WTC11 (cell line): ENCODE measurements at places on chromosomes 11 and 22. TPM values are rescaled to one million over a fixed set of nuclear protein-coding genes. Genes with fewer than 3 reads are reported as not detected.

DNA sequence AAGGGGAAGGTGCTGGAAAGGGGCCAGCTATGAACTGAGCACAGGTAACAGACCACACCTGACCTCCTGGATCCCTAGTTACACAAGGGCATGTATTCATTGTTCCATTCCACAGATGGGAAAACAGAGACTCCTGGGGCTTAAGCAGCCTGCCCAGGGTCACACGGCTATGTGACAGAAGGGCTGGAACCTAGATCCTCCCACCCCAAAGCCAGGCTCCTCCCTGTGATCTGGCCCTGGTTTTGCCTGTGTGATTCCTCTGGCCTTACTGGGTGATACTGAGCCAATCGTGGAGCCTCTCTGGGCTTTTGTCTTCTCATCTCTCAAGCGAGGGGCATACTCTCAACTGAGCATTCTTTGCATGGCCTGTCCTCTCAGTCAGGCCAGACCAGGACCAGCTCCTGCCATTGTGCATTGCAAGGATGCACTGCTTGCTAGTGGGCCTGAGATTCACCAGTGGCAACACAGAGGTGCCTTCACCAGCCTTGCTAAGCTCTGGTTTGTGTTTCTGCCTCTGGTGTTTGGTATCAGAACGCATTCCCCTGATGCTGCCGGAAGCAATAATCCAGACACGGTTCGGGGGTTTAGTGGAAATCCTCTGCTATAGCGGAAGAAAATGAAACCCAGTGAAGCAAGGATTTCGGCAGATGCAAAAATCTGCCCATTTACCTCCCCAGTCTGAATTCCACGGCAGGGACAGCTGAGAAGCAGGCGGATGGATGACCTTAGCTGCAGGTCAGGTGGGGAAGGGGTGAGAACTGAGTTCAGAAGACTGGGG is 226.6 kb downstream of the ST3GAL4 start:
- no peak for DNase-seq

DNA sequence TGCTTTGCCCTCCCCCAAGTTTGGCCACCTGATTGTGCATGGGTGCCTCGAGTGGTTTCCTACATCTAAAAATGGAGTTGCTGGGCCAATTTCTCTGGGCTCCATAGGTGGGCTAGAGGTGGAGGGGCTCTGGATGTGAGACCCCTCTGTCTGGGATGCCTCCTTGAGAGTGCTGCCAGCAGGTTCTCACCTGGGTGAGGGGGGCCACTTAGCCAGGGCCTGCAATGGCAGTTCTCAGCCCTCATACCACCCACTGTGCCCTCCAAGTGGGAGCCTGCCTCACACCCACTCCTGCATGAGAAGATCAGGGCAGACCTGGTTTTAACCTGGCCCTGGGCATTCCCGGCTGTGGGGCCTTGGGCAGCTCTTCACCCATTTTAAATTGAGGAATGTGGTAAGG is 83.9 kb downstream of the CABIN1 start:
- DNase-seq = no peak

- no peak for DNase-seq
These were observed 565.1 kb upstream of the CCDC179 start for GRCh38 chr11:23425381-23425780.

DNA sequence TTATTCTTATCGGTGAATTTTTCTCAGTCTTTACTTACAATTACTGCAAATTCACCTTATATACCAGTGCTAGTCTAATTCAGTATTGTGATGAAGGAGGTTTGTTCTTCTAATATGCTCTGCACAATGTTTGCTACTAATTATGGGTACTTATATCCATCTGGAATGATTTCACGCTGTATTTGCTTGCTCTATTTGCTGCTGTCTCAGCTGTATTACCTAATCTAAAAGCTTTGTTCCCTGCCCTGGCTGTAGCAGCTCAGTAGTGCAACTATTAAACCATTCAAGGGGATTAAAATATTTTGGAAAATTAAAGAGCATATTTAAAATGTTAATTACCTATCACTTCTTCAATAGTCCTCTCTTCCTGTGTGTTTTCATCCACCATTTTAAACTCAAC is 375.3 kb downstream of the LUZP2 start:
- DNase-seq = no peak

- no peak for DNase-seq
These were observed 44.5 kb downstream of the GALNT18 start for GRCh38 chr11:11577251-11577855.

DNA sequence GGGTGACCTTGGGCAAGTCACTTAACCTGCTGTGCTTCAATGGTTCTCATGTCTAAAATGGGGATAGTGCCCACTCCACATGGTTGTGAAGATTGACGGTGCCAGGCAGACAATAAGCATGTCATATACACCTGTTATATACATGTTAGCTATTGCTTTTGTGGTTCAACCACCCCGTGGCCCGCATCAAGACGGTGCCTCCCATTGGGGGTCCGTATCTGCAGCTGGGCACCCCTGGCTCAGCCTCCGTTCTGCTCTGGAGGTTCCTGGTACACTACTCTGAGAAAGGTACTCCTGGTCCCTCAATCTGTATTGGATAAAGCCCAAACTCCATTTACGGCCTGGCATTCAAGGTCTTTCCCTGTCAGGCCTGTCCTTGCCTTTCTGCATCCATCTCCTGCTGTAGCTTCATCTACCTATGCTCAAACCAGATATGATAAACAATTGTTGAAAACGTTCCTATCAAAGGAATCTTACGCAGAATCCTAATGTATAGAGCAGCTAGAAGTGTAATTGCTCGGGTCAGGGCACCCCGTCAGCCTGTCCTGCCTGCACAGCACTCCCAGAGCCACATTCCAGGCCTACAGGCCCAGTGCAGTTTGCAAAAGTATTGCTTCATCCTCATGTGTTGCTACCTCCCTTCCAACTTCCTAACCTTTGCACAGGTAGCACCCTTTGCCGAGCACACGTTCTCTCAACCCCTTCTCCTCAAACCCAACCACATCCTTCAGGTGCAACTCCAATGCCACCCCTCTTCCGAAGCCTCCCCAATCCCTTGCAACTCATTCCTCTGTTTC is 194.9 kb downstream of the BCR start:
- no peak for DNase-seq

DNA sequence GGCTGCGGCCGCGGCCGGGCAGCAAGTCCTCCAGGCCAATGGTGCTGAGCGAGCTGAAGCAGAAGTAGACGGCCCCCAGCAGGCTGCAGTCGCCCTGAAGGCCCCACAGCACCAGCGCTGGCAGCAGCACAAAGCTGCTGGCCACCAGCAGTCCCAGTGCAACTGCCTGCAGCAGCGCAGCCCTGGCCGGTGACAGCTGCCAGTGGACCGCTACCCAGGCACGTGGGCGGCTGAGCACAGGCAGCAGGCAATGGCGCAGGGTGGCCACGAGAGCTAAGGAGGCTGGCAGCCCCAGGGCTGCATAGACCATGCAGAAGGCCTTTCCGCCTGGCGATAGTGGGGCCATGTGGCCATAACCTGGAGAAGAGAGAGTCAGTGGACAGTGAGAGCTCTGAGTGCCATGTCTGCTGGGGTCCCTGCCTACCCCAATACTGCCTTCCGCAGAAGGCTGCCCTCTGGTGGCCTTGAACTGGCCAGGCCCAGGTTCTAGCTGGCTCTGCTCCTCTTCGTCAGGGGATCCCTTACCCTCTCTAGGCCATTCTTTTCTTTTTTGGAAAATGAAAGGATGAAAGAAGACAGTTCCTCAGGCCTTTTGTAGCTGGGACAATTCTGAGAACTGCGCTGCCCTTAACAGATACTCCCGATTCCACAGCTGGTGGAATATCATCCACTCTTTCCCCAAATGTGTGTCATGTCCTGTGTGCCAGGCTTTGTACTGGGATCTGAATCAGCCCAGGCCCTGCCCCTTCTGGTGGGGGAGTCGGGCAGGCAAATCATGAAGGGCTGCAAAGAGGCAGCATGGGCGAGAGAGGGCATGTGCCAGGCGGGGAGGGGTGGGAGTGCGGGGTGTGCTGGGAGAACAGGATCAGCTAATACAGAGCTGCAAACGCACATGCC is 1.8 kb downstream of the KCNK7 start:
- peak; percentile 80 for DNase-seq

DNA sequence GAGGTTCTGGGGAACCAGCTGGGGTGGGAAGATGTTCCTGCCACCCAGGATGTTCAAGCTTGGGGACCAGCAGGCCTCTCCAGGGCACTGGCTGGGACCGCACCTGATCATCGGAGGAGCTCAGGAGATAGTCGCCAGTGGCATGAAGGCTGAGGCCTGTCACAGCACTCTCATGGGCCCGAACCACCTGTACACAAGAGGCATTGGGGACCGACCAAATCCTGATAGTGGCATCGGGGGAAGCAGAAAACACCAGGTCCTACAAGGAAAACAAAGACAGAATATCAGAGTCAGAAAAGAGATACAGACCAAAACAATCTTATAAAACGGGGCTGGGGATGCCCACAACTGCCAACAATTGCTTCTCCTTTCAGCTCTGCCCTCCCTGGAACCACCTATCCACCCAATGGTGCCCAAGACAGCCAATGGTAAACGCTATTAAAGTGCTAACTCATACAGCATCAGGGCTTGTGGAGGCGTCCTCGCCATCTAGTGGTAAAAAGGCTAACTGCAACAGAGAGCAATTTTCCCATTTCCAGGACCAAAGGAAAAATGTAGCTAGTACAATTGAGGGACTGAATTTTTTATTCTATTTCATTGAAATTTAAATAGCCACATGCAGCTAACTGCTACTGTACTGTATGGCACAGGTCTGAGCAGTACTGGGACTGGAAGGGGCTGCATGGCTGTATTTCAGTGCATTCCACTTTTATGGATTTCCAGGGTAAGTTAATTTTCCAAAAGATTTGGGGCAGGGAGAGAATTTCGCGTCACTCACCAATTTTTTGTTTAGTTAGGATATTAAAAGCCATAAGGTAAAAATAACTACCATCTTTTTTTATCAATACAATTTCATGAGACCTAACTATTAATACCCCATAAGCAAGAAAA is 7.1 kb downstream of the PRPF19 start:
- DNase-seq = peak; percentile 38

DNA sequence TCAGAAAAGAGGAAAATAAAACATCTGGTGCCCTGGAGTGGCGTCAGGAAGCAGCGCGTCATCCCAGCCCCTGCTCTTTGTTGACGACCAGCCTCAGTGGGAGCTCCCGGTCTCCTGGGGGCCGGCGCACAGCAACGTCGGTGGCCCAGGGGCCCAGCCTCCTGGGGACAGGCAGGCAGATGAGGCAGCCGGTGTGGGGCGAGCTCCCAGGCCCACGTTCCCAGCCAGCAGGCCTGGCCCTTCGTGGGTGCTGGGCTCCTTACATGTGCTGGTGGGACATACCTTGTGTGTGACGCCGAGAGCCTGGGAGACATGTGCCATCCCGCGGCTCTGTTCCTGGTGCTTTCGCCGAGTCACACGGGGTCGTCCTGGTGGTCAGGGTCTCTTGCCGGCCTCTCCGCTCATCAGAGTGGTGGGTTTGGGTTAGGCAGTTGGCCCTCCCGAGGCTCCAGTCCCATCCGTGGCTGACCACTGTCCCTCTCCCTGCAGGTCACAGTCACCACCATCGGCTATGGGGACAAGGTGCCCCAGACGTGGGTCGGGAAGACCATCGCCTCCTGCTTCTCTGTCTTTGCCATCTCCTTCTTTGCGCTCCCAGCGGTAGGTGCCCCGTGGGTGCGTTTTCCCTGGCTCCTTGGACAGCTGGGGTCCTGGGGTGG is 116.7 kb downstream of the KCNQ1OT1 start:
- DNase-seq = peak; percentile 7

DNA sequence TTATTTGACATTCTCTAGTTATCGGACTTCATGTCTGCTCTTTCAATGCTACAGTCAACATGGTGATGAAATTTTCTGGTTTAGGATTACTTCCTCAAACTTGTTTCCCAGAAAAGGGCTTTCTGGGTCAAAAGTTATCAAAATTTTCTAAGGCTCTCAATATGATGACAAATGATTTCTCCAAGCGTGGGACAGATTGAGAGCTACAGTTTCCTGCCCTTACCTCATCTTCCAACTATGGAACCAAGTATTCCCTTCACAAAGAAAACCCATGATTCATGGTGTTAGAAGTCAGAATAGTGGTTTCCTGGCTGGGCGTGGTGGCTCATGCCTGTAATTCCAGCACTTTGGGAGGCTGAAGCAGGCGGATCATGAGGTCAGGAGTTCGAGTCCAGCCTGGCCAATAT is 17.8 kb downstream of the MYO18B start:
- DNase-seq = no peak

DNA sequence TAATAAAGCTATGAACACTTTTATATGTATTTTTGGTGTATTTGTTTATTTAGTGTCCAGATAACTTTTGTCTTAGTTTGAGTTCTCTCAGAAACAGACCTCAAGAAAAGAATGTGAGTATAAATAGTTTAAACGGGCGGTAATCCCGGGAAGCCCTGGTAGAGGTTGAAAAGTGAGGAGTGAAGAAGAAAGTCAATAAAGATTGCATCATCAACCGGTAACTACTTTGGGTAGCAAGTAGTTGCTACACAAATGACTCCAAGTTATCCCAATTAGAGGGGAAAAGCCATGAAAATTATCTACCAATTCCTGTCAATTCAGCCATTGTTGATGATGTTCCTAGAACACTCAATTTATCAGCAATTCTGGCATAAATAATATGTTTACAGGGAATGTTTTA is 870.3 kb upstream of the RAG2 start:
- no peak for DNase-seq

DNA sequence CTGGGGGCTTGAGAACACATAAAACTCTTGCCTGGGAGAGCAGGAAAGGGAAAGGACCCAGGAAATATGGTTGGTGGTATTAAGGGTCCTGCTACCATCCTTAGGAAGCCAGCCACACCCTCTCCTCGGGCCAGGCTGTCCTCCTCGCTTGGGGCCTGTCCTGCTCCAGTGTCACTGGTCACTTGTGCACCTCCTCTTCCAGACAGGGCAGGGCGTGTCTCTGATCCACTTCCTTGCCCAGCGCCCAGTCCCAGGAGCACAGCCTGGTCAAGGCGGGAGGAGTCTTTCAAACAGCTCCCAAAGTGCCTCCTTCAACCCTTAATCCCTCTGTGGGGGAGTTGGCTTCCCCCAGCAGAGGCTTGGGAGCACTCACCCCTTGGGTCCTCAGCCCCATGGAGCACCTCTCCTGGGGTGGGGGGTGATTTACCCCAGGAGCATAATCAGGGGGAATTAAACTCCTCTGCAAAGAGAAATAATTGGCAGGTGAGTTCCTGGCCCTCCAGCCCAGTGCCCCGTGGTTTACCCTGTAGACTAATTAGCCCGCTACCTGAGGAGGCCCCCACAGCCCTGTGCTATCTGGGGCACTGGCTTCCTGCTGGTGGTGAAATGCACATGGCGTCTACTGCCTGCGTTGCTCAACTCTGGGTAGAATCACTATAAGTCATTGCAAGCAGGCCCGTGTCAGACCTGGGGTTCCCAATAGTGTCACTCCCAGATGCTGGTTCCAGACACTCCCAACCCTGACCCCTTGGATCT is 8.0 kb downstream of the TMPRSS6 start:
- no peak for DNase-seq

DNA sequence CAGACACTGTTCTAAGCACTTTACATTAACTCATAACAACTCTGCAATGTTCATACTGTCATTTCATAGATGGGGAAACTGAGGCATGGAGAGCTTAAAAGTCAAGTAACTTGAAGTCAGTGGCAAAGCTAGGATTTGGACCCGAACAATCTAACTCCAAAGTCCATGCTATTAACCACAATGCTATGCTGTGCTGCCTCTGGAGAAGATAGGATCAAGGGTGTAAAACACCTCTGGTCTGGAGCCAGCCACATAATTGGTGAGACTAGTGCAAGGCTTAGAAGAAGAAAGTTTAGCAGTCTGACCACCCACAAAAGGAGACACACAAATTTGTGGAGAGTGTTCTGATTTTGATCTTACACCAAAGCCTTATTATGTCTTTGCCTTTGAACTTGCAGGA is 43.7 kb downstream of the ARFGAP2 start:
- DNase-seq = no peak

Gene OR51B2
- not detected in 3 replicates for total RNA-seq

Gene FAM83F
- 33.8 to 43.1 TPM (median 35.4 TPM) in 3 replicates for total RNA-seq

Gene CD248
- 2.6 to 2.8 TPM (median 2.7 TPM) in 3 replicates for total RNA-seq

Gene TBC1D22A
- total RNA-seq = 18.1 to 21.0 TPM (median 19.1 TPM) in 3 replicates

Gene C11orf21
- 0.11 to 0.24 TPM in 2 of 3 replicates, not detected in the other for total RNA-seq
